ENCODE measurements at places on chromosomes 1 and 21. TPM values are rescaled to one million over a fixed set of nuclear protein-coding genes. Genes with fewer than 3 reads are reported as not detected.

DNA sequence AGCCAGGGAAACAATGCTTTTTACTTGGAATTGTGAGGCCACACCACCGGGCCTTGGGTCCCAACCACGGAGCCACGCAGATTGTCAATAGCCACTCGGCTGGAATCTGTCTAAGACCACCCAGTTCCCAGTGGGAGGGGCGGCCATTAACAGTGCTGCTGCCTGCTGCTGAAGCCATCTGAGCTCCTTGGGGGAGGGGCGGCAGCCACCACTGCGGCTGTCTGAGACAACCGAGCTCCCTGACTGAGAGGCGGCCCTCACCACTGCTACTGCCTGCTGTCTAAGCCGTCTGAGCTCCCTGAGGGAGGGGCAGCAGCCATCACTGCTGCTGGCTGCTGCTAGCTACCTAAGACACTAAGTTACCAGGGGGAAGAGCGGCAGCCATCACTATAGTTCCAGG lies 64.3 kb downstream of the DMRTA2 start:
- no peak for DNase-seq

DNA sequence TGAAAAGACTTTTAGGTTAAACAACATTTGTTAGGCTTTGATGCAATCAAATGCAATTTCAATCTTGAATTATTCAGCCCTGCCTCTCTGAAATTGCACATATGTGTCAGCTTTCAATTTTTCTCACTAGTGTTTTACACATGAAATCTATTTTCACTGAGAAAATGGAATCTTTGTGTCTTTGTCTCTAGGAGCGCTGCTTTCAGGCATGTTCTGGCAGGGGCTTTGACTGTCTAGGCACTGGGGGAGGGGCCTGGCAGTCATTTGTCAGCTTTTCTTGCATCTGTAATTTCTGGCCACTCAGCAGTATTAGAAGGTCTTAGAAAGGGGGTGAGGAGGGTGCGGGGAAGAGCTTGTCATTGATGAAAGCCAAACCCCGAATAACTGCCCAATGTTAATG lies 264.4 kb downstream of the PTPRC start:
- no peak for DNase-seq

GRCh38 chr1:86779308-86780191 lies 75.2 kb downstream of the SH3GLB1 start:
- DNase-seq: peak; percentile 33

GRCh38 chr21:32908534-32908933 lies 117.2 kb upstream of the OLIG2 start:
- no peak for DNase-seq

- DNase-seq: peak; percentile 72
Measured at GRCh38 chr1:159177272-159177907, 6.0 kb downstream of the CADM3 start.

DNA sequence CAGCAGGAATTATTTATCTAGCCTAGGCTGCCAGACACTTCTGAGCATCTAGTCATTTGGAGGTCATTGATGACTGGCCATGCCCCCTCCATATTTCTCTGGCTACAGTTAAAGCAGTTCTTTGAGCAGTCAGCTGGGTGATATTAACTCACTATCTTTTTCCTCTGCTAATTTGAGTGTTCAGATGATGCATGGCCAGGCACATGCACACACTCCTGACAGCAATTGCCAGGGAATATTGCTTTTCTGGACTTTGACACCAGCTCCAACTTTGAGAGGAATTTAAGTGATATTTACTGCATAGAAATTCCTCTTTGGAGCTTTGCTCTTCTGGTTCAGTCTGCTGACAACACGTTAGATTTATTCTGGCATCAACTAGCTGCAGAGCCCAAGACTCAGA lies 52.6 kb downstream of the CD247 start:
- no peak for DNase-seq

Gene FCMR
- total RNA-seq: not detected

Data from LHCN-M2 (cell line).